AG10803 (cell line): ENCODE measurements at places on chromosomes 1 and 21.

DNA sequence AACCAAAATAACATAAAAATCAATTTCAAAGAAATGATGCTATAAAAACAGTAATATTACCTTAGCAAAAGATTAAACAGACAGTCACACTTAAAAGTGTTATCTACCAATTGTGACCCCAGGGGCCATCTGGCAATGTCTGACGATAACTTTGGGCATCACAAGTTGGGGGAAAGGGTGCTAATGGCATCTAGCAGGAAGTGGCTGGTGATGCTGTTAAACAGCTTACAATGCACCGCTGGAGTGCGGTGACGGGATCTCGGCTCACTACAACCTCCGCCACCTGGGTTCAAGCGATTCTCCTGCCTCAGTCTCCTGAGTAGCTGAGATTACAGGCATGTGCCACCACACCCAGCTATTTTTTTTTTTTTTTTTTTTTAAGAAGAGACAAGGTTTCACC is 27.6 kb downstream of the NUP133 start:
- DNase-seq, result no peak

DNA sequence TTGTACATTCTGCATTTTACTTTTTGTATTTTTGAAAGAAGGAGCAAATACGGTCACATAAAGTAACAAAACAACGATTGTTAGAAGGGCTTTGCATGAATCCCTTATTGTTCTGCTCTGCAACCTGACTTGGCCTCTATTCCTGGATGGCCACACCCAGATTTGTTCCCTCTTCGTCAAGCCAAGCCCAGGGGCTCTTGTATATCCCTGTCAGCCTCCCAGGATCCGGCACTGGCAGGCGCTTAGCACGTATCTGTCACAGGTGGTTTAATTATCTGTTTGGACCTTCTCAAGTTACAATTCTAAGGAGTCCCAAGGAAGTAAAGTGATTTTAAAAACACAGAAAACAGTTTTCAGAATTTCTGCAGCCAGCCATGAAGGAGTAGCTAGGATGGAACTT is 28.0 kb downstream of the CRYAA start:
- DNase-seq, result no peak

DNA sequence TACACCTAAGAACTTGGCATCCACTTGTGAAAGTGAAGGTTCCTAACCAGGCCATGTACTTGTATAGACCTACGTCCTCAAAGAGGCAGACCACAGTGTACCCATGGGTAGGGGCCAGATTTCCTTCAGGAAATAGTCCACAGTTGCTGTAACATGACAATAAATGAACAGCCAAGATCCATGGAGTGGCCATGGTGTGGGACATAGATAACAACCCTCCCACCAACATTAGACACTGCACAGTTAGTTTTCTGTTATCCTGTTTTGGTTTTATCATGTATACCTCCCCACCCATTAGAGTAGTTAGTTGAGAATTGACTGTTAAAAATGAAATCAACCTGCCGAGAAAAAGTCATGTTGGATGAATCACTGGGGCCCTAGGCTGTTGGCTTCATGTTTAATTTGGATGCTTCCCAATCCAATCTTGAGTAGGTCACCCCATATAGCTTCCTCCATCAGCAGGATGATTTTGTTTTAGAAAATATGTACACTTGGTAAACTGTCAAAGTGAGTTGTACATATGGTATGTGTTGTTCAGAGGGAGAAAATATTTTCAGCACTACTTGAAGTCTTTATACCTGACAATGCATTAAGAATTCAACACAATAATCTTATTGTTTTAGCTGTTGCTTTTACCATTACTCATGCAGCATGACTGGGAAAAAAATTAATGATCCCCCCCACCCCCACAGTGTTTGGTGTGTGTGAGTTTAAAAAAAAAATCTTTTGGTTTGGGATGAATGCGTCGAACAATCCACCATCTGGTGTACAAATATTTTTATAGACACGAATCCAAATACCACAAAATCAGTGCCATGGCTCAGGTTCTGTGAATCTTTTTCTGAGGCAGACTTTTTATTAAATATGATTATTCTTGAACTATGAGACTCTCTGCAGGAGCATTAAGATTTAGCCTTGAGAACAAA is 88.3 kb upstream of the ARHGAP29 start:
- peak; percentile 100 for DNase-seq

DNA sequence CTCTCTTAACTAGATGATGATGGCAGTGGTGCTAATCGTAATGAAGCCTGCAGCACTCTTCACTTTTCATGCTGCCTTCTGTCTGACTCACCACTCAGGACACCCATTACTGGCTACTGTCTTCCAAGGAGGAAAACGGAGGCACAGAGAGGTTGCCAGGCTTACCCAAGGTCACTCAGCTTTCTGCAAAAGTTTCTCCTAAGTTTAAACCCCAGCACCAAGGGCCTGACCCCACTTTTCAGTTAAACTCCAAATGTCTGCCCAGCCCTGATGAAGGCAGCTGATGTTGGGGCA is 78.1 kb upstream of the RUNX3 start:
- DNase-seq, result no peak

DNA sequence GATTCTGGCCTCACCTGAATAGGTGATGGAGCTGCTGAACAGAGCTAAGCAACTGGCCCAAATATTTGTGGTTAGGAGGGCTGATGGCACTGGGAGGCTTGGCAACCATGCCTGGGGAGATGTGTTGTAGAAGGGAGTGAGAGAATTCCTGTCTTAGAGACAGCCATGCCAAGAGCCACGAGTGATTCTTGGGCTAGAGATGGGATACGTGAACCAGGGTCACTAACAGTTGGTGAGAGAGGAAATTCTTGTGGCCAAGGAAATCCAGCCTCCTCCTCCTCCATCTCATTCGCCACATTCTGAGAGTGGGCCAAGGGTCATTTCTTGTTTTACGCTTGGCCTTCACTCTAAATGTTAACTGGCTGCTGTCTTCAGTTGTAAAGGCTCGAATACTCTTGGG is 46.3 kb downstream of the NGF start:
- DNase-seq, result peak; percentile 62

GRCh38 chr1:48943393-48943792 is 166.7 kb upstream of the BEND5 start:
- DNase-seq, result peak; percentile 87

DNA sequence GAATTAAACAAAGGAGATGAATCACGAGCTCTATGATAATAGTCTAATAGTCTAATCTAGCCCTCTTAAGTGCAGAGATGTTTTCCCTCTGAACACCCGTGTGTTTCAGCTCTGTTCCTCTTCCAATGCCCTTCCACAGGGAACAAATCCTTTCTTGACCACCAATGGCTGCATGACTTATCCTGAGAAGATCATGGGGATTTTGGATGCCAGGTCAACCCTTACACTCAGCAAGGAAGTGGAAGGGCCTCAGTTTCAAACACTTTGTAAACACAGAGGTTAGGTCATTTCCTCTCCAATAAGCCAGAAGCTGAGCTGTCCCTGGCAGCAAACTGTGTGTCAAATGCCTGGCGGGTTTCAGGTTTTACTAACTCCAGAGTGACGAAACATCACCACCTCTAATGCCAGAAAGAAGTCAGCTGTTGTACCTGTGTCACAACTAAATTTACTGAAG is 200.0 kb downstream of the GABPA start:
- peak; percentile 92 for DNase-seq

DNA sequence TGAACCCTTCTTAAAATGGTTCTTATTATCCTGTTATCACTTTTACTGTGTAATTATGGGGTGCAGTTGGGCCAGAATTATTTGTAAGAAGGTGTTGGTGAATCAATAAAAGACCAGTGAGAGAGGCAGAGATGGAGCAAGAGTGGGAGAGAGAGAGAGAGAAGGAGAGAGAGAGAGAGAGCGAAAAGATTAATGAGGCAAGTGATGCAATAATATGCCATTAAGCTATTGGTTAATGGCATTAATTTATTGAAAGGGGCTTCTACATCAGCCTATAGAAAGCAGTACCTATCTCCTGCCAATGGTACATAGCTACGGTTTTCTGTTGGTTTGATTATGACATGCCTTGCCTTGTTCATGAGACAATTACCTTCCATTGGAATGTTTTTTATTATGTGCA is 388.7 kb downstream of the RPS6KC1 start:
- DNase-seq, result no peak

DNA sequence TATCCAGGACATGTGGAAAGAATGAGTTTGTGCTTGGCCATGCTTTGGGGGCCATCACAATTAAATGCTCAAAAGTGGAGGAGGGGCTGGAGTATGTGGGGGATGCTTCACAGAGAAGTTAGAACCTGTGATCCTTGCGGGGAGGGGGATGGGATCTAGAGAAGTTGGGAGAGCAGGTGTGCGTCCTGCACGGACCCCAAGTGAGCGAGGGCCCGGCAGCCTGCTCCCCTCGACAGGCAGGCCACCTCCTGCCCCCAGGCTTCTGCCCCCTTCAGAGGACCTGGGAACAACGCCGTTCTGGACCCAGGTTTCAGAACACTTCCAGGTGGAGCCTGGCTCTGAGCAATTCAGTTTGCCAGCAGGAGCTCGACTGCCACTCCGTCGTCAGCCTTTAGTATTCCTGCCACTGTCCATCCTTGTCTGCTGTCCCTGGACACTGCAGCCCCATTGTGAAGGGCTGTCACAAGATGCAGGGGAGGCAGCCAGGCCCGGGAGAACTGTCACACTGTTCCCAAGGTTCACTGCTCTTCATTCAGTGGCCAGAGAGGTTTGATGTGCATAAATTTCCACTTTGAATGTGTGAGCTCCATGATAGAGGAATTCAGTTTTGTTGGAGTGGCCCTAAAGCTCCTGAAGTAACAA is 112.2 kb downstream of the DHRS3 start:
- no peak for DNase-seq

DNA sequence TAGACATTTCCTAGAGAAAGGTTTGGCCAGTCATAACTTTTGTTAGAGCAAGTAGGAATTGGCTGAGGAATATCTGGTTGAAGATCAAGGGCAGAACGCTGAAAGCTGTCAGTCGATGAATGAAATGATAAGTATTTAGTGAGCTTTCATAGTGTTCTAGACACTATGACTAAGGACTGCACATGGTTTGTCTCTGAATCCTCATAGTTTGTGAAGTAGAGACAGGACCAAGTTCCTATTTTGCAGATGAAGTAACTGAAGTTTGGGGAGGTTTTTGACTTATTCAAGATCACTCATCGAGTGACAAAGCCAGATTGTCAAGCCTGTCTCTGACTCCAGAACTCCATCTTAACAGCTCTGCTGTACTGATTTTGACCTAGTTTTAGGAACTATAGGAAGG is 4.7 kb downstream of the ELOA start:
- no peak for DNase-seq

GRCh38 chr1:230796626-230797025 is 49.4 kb downstream of the CAPN9 start:
- no peak for DNase-seq

DNA sequence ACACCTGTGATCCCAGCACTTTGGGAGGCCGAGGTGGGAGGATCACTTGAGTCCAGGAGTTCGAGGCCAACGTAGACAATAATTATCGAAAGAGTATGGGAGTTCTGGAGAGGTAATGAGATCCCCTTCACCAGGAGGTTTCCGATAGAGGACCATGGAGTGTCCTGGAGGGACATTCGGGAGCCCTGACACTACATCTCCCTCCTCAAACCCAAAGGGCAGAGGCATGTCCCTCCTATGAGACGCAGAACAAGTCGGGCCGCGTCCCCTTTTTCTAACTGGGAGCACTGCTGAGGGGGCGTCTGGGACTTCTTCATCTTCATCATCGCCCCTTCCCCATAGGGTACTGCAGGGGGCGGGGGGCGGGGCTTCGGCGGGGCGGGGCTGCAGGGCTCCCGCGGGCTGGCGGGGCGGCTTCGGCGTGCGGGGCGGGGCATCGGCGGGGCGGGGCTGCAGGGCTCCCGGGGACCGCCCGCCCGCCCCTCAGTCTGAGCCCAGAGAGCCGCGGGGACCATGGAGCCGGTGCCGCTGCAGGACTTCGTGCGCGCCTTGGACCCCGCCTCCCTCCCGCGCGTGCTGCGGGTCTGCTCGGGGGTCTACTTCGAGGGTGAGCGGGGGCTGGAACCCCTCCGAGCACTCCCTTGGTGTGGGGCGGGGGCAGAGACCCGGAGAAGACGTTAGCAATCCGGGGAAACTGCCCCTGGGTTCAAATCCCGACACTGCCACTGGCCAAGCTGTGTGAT is at the start of gene THEMIS2:
TSS of gene THEMIS2 (plus strand) at position 486 of the 743 bp plus-strand sequence. CDS start at position 514, 28 bp downstream.
- DNase-seq, result peak; percentile 20

DNA sequence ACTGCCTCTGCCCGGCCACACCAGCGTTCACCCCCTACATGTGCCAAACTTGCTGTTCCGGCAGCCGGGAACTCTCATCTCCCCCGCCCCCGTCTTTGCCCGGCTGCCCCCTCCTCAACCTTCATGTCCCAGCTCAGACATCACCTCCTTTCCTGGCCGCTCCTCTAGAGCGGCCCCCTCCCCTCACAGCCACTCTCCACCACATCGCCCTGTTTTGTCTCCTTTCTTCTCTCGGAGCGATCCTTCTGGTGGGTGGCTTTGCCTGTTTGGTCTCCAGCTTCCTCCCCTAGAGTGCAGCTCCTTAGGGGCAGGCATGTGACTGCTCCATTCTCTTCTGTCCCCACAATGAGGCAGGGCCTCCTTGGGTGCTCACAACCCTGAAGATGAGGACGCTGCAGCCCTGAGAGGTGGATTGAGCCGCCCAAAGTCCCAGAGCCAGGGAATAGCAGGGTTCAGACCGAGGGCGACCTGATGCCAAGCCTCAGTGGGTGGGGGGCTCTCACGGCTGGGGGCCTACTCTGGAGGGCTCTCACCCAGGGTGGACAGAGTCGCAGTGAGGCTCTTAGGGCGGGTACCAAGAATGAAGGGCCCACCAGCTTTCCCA is 44.9 kb upstream of the ECE1 start:
- no peak for DNase-seq

GRCh38 chr1:245234217-245235081 is 79.7 kb downstream of the KIF26B start:
- DNase-seq, result no peak

- no peak for DNase-seq
Observed at GRCh38 chr1:41366455-41367287, 5.4 kb downstream of the FOXO6 start.

DNA sequence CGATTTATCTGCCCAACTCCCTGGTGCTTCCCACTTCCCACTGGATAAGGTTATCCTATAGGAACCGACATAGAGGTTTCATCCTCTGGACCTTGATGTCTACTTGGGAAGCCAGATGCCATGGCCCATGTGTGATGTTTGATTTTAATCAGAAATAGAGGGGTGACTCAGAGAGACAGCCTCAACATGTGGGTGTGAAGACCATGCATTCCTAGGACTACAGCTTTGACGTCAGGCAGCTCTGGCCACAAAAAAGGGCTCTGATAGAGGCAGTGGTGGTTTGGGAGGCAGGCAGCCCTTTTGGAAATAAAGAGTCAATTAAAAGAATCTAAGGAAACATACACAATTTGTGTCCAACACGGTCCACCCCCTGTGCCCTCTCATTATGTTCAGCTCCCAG is 5.2 kb upstream of the SH2D2A start:
- peak; percentile 64 for DNase-seq

DNA sequence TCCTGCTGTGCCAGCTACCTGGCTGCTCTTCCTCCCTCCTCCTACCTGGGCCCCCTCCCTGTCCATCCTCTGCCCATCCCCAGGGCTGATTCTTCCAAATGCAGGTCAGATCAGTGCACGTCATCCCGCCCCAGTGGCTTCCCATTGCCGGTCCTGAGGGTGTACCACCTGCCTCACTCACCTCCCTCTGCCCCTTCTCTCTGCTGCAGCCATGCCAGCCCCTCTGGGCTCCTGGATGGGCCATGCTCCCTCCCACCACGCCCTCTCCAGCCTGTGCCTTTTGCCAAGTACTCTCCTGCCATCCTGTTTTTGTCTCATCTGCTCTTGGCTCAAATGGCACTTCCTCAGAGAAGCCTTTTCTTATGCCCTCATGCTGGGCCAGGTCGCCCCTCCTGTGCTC is 95.8 kb downstream of the ARHGEF10L start:
- DNase-seq, result no peak

- DNase-seq, result no peak
Observed at GRCh38 chr1:221310180-221310579, 430.9 kb downstream of the HLX start.

- no peak for DNase-seq
Observed at GRCh38 chr1:184324972-184325371, 61.9 kb upstream of the C1orf21 start.
